ENCODE measurements at places on chromosomes 12 and 14.

GRCh38 chr14:61472801-61473376, 151.5 kb downstream of the PRKCH start:
- no peak for DNase-seq

- DNase-seq, result peak; percentile 59
Measured at GRCh38 chr12:14283489-14284144, 81.9 kb upstream of the ATF7IP start.

DNA sequence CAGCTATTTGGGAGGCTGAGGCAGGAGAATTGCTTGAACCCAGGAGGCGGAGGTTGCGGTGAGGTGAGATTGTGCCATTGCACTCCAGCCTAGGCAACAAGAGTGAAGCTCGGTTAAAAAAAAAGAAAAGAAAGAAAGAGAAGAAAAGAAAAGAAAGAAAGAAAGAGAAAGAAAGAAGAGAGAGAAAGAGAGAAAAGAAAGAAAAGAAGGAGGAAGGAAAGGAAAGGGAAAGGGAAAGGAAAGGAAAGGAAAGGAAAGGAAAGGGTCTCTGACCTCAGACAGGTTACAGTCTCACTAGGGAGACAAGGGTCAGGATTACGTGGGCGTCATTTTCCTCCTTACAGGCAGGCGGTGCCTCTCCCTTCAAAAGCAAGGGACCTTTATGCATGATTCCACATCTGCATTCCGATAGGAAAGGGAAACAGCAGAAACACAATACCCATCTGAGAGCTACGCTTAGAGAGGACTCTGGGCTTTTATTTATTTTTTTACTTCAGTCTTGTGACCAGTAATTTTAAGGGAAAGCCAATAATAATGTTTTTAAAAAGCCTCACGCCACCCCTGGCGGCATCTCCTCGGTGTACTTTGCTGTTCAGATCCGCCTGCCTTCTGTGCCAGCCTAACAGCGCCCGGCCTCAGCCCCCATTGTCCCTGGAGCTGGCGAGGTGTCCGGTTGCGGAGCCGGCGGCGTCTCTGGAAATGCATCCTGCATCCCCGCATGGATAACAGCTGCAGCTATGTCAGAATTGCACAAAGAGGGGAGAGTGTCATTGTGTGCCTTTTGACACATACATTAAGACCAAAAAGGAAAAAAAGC, 945 bp upstream of the HIP1R start:
- DNase-seq, result peak; percentile 69

DNA sequence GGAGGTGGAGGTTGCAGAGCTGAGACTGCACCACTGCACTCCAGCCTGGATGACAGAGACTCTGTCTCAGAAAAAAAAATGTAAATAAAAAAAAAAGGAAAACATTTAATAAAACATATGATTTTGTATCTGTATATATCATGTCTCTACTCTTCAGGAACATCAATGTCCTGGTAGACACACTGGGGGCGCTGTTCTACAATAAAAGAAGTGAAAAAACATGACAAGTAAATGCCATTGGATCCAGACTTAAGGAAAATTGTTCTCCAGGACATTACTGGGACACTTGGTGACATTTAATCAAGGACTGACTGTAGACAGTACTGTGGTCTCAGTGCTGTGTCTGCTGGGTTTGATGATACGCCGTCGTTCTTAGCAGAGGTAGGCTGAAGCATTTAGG, 15.5 kb upstream of the KLC1 start:
- no peak for DNase-seq

GRCh38 chr14:93905623-93906022, 21.5 kb upstream of the FAM181A start:
- no peak for DNase-seq

- DNase-seq, result no peak
Measured at GRCh38 chr12:119157978-119158377, 20.8 kb upstream of the HSPB8 start.

All from NCI-H510A (cell line).